ENCODE measurements at places on chromosomes 2 and 18.

- DNase-seq, result no peak
Observed at GRCh38 chr2:72010647-72011369, 136.9 kb downstream of the CYP26B1 start.

DNA sequence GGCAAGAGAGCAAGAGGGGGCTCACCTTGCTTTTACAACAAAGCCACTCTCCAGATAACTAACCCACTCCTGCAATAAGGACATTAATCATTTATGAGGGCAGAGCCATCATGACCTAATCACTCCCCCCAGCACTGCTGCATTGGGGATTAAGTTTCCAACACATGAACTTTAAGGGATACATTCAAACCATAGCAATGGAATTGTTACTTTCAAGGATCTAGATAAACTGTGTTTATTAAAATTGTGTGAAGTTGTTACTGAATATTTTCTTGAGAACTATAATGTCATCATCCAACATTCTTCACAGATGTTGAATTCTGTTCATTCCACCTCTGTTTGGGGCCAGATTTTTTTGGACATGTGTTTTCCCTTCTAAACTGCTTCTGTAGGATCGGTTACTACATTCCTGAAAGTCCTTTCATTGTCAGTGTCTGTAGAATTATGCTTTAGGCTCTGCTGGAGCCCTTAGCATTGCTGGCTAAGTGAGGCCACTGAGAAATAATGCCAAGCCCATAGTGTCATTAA lies 50.4 kb downstream of the SPATS2L start:
- DNase-seq, result no peak

- DNase-seq, result no peak
Observed at GRCh38 chr18:23969664-23970063, 44.9 kb upstream of the TTC39C start.

- no peak for DNase-seq
Observed at GRCh38 chr2:2843969-2844548, 513.0 kb upstream of the MYT1L start.

- no peak for DNase-seq
Observed at GRCh38 chr2:61950571-61951315, 45.3 kb downstream of the COMMD1 start.

- DNase-seq, result no peak
Observed at GRCh38 chr2:196149948-196150347, 21.4 kb downstream of the STK17B start.

DNA sequence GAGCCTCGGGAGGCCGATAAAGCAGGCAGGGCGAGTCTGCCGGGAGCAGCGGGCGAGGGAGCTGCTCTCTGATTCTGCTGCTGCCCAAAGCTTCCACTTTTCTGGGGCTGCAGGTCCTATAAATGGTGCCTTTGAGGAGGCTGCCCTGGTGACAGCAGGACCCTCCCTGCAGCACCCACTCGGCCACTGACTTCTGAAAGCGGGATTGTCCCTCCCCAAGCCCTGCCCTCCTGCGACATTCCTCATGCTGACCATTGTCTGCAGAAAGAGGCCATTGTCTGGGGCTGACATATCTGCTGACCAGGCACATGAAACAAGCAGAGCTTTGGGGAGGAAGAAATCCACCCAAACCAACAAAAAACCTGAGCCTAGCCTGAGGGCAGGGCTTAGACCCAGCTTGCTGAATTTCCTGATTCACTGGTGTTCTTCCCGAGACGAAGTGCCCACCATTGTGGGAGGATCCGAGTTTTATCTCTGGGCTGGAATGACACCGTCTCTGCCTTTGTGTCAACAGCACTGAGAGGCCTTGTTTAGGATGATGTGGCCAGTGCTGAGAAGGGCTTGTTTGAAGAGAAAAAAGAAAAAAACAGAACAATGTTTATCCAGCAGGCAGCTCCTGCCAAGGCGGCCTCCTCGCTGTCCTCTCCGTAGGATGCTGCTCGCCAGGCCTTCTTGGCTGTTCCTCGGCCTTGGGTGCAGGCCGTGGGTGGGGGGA lies 129.7 kb downstream of the MYCN start:
- DNase-seq, result no peak

GRCh38 chr2:132815516-132815915 lies 145.5 kb upstream of the LYPD1 start:
- no peak for DNase-seq

GRCh38 chr18:78228974-78229373 lies 750.6 kb upstream of the SALL3 start:
- no peak for DNase-seq

DNA sequence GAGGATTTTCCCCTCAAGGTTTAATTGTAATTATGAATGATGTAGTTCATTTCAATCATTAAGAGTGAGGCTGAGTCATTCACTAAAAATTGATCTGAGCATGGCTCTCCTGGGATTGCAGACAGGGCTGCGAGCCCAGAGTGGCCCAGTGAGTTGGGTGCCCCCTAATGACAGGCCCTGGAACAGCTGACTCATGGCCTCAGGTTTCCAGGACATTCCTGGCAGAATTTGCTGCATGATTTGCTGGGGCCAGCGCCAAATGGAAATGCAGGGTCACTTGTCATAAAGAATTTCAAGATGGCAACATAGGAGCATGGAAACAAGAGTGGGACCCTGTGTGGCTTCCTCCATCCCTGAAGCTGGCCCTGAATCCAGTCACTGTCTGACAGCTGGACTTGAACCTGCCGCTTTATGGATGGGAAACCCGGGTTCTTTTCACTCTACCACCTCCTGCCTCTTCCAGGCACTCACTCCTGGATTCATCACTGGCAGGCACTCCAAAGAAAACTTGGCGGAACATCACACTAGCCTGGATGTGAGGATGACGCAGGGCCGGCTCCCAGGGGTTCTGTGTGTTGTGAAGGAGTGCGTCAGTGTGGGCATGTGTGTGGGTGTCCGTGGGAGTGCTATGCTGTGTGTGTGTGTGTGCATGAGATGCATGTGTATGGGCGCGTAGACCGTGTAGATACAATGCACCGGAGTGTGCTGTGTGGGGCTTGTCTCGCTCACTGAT lies 15.2 kb downstream of the OTOF start:
- no peak for DNase-seq
